ENCODE measurements at places on chromosomes 13 and 19.
A peak's percentile ranks its signal among the peaks of the same experiment; 100 is the strongest.

DNA sequence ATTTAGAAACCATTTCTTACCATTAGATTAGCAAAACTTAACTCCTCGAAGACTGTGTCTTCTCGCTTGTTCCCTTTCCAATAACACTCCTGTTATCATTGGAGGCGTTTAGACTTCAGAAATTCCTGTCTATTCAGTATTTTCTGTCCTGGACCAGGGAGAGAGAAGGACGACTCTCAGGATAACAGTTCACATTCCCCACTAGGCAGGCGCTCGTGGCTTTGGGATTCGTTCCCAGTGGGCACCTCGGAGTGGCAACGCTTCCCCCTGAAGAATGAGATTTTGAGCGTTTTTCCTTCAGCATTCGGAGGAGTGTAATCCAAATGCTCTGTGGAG, 429 bp upstream of the ZNF225 start:
- no peak for DNase-seq

- no peak for DNase-seq
Observed at GRCh38 chr13:104414771-104415170, 1348.6 kb upstream of the SLC10A2 start.

DNA sequence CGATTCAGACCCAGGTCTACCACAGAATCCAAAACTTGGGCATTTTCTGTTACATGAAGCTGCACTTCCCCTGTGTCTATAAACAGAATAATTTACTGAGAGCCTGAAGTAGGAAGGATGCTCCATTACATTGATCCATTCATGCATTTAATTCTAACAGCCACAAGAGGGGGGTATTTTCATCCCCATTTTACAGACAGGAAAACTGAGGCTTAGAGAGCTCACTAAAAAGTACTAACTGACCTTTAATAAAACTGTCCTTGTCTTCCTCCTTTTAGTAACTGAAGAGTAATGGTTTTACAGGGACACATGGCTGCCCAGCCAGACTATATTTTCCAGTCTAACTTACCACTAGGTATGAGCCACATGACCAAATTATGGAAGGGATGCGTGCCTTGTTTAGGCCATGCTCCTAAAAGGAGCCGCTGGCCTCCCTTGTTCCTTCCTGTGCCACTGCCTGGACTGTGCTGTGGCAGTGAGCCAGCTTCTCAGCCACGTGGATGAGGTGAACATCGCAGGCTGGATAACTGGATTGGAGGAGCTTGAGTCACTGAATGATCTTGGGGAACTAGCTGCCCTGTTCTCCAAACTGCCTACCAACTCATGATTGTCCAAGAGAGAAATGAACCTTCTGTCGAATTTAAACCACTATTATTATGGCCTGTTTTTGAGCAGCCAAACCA, 108.3 kb downstream of the DOCK9 start:
- no peak for DNase-seq

- no peak for DNase-seq
Observed at GRCh38 chr19:6608940-6609339, 18.0 kb upstream of the CD70 start.

DNA sequence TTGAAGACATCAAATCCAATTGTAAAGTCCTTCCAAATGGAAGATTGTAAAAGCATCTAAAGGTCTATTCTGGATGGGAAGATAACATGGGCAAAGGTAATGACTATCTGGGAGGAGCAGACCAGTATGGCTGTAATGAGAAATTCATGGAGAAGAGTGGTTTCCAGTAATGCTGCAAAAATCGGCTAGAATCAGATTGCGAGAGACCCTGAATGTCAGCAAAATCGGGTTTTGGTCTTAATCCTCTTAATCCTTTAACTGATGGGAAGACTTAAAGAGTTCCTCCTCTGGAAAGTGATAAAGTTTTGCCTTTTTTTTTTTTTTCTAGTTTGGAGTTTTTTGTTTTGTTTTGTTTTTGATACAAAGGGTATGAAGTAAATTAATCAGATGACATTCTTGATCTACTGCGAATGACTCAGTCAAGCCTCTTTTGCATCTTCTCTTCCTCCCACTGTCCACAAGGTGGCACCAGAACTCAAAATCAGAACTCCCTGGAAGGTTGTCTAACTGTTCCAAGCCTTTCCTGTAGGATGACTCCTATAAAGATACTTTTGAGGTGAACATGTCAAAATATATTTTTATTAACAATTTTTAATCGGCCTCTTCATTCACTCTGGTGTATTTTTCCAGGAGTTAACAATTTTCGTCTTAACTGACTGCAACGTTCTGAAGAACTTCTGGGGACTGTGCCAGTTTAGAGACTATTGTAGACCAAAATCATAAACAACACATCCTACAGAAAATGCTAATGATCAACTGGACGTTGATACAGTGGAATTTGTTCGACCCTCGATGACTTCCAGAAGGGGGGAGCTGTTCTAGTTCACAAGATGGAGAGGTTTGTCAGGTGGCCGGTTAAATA, 213.3 kb upstream of the MIR17HG start:
- no peak for DNase-seq

GRCh38 chr13:35618565-35619083, 142.1 kb upstream of the MAB21L1 start:
- no peak for DNase-seq

DNA sequence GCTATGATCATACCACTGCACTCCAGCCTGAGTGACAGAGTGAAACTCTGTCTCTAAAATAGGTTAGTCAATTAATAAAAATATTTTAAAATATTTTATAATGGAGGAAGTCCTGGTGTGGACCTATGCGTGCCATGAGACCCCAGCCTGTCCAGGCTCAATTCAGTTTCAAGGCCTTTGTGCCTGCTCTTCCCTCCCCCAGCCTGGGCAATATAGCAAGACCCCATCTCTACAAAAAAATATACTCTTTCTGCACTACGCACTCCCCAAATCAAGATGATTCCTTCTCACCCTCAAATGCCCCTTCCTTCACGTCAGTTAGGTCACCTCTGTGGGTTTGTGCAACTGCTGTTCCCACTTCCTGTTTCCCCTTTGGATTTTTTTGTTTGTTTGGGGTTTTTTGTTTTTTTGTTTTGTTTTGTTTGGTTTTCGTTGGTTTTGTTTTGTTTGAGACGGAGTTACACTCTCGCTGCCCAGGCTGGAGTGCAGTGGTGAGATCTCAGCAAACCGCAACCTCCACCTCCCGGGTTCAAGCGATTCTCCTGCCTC, 1.4 kb upstream of the HSH2D start:
- no peak for DNase-seq

DNA sequence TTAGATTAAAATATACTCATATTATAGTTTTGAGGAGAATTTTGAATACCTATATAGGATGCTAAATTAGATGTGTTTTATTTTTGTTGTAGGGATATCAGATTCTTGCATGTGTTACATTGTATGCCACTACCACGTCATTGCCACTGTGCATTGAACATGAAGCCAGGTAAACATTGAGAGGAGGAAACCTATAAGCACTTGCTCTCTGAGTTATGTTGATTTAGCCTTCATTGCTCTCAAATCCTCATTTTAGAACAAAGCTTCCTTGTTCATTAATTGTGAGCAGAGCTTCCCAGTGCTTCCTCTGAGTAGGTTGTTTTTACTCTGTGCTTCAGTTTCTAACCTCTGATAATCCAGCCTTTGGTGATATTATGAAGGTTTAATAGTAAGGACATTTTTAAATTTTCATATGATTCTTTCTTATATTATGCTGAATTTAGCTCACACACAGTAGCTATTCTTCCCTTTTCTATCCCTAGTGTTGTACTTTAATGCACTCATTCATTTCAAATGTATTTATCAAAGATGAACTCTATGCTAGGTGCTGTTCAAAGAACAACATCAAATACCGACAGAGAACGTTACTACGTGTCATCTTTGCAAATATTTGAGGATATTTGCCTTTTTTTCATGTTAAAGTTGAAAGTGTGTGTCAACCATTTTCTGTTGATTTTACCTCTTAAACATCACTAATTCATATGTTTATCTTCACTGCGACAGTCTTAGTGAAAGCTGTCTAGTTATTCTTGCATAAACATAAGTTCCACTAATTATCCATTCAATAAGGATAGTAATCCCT, 1448.0 kb upstream of the MIR17HG start:
- no peak for DNase-seq

DNA sequence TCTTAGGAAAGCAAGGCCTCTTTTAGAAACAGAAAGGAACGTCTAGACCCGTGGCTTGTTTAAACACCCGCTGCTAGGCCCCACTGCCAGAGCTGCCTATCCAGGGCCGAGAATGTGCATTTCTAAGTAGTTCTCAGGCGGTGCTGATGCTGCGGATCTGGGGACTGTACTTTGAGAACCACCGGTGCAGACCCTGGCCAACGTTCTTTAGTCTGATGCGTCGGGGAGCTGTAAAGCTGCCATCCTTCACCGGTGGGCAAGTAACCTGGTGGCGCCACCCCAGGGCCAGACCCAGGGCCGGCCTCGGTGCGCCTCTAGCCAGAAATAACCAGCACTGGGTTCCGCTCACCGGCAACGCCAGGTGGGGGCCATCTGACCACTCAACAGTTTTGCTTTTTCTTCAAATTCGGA, 47.1 kb downstream of the TGDS start:
- DNase-seq = peak; percentile 61

- DNase-seq = peak; percentile 64
Observed at GRCh38 chr19:43395561-43395960, 19.1 kb upstream of the TEX101 start.

DNA sequence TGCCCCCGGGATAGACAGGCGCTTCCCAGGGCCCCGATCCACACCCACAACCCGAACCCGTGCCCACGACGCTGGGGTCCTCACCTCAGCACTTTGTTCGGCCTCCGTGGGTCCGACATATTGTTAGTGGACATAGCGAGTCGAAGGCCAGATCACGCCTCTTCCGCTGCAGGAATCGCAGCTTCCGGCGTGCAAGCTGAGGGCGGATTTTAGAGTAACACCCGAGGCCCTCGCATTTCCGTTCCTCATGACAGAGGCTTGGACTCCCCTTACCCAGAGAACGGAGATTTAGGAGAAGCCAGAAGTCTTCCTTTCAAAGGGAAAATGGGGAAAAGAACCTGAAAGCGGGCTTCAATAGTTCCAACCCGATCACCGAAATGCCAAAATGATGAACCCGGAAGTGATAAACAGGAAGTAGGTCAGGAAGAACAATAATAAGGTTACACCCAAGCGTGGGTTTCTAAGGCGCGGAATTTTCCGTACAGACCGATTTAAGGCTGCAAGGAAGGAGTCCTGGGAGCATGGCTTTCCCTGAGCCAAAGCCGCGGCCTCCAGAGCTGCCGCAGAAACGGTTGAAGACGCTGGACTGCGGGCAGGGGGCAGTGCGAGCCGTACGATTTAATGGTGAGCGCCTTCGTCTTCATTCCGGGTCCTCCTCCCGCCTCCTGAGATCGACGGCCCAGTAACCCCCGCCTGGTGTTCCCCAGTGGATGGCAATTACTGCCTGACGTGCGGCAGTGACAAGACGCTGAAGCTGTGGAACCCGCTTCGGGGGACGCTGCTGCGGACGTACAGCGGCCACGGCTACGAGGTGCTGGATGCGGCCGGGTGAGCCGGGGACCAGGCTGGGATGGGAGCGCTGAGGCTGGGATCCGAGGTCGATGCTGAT, 2.9 kb downstream of the WDR83 start:
- DNase-seq = peak; percentile 87

- DNase-seq = no peak
Observed at GRCh38 chr13:26230703-26231102, 8.6 kb upstream of the RNF6 start.

DNA sequence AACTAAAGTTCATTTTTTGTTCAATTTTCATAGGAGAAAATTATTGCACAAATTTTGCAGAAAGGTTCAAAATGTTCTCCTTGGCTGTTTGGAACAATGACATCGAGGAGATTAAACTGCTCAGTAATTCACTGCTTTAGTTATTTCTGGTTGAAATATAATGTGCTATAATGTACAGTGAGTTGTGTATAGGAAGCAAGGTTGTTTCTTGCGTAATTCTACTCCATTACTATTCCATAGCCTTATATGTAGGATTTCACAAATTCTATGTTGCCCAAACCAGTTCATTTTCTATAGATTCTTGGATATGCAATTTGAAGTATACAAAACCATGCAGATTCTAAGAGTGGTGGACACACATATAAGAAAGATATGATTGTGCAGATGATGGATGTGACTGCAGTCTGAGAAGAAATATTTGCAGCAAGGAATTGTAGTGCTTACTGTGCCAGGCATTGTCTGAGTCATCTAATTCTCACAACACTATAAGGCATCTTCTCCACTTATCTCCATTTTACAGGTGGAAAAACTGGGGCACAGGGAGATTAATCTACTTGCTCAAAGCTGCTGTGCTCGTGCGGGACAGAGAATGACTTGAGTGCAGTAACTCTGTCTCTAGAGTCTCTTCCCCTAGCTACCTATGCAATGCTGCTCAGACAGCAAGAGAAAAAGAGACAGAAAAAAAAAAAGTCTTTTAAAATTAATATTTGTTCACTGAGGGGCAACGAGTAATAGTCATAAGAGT, 515.5 kb downstream of the MYO16 start:
- DNase-seq = no peak

GRCh38 chr13:75749407-75749806, 113.3 kb downstream of the LMO7 start:
- DNase-seq = no peak

DNA sequence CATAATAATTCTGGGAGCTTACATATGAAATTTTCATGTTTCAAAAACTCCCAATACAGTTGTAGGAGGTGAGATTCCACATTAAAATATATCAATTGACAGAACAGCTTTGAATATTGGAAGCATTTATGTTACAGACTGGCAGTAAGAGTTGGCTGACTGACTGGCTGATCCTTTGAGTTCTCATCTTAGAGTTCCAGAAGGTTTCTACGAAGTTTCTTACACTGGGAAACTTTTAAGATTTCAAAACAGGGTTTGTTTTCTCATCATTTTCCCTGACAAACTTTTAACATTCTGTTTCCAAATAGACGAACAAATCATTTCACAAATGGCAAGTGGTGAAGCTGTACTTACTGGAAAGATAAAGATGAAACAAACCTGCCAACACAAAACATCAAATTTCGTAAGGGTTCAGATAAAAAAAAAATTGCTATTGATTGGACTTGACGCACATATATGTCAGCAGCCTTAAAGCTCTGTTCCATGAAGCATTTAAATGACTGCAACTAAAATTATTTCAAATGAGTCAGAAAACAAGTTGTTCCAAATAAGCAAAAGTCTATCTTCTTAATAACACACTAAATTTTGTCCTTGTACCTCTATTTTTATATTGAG, 243.5 kb downstream of the SUCLA2 start:
- DNase-seq = no peak

- DNase-seq = no peak
Observed at GRCh38 chr19:57106722-57107235, 13.0 kb upstream of the USP29 start.

DNA sequence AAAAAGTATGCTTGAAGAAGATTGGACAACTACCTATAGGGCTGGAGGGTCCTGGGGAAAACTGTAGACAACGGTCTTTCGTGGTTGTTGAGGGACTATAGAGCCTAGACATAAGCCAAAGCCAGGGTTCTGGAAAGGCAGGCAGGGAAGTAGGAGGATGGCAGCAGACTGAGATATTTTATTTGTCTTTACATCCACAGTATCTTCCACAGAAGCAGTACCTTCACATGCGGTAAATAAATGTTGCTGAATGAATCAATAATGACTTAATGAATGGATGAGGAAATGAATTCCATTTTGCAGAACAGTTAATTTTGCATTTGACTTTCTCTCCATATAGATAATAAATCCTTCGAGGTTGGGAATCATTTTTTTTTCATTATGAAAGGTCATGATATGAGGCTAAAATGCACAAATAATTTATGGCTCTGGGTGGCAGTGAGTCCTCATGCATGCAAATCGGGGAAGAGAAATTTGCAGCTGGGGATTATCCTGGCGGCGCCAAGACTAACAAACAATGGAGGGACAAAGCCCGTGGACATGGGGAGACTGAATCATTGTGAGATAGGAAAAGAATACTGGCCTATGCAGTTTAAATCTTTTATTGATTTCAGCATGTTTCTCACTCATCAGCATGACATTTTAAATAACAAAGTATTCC, 102.0 kb downstream of the ERCC5 start:
- no peak for DNase-seq

Data from mucosa of descending colon (tissue), 3 donors.